Upper lobe of right lung (tissue), 1 donor: ENCODE measurements at places on chromosomes 7 and 10.

DNA sequence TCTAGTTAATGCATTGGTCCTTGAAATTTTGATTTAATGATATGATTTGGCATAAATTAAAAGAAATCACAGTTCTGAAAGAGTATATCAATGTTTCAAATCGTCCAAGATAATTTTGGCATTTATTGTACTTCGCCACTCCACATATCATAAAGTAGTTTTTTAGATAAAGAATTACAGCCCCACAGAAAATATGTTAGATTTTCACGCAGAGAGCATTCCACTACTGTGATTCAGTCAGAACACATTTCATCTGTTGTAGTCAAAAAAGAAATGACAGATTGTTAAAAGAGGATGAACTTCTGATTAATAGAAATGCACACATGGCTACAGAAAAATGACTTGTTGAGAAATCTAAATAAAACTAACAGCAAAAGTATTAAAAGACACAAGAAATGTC is 1063.5 kb upstream of the LRRN3 start:
- DNase-seq: no peak

GRCh38 chr7:143495851-143496250 is 18.2 kb downstream of the TAS2R41 start:
- no peak for DNase-seq

GRCh38 chr7:46600340-46600739 is 679.3 kb upstream of the IGFBP3 start:
- no peak for DNase-seq

- DNase-seq: no peak
These were observed 42.8 kb downstream of the GAD2 start for GRCh38 chr10:26259341-26259740.

DNA sequence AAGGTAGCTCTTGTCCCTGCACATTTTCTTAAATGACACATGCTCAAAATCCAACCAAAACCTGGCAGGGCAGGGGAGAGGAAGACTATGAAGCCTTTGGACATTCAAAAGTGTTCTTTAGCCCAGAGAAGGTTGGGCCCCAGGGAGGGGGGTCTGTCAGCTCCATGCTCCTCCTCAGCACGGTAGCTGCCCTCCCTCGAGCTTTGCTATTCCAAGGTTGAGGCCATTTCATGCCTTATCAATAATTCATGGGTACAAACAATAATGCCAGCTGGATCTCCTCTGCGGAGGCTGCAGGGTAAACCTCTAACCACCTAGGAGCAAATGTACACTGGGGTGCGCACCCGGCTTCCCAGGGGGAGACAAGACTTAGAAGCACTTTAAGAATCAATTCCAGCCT is 61.5 kb downstream of the SLIT1 start:
- no peak for DNase-seq

- DNase-seq: no peak
These were observed 4.9 kb downstream of the SRRM3 start for GRCh38 chr7:76206633-76207032.

DNA sequence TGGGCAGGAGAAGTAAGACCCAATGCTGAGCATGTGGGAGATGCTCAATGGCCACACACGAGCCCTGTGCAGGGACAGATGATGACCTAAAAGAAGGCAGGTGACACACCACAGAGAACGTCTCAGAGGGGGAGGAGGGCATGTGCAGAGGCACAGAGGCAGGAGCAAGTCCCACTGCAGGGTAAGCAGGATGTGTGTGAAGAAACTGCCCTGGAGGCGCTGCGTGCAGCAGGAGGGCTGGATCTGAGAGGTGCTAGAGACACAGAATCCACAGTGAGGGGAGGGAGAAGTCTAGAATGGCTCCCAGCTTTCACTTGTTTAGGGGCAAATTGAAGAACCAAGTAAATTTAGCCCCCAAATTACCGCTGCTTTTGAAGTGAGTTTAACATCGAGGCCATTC is 14.9 kb downstream of the DYDC2 start:
- DNase-seq: no peak

DNA sequence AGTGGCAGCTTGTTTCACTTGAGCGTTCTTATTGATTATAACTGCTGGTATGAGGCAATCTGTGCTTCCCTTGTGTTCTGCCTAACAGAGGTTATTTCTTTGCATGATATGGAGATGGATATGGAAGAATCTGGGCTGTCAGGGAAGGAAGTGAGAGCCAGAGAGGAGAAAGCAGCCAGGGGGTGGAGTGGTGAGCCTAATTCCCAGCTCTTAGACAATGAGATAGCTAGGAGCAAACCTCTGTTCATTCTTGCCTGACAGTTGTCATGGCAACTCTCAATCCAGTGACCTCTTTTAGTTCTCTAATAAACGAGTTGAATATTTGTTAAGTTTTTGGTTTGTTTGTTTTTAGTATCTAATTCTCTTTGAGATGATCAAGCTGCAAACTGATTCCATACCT is 214.3 kb downstream of the NRG3 start:
- no peak for DNase-seq
